NCI-H510A (cell line): ENCODE measurements at places on chromosomes 6 and 20.

- no peak for DNase-seq
Observed at GRCh38 chr6:30202366-30202765, 10.8 kb downstream of the TRIM26 start.

DNA sequence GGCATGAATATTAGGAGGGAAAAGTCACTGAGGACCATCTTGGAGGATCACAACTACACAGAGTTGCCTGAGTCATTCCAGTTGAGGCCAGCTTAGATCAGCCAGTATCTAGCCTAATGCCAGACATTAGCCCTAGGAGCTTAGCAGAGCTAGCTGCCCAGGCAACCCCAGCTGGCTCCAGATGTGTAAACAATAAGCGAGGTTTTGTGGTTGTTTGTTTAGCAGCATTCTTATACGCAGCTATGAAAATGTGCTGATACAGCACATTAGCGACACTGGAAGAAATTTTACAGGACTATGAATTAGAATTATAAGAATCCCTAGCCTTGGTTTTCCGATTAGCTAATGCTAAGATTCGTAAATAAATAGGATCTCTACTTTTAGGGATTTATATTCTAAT, 59.3 kb downstream of the BTBD3 start:
- DNase-seq = peak; percentile 12

DNA sequence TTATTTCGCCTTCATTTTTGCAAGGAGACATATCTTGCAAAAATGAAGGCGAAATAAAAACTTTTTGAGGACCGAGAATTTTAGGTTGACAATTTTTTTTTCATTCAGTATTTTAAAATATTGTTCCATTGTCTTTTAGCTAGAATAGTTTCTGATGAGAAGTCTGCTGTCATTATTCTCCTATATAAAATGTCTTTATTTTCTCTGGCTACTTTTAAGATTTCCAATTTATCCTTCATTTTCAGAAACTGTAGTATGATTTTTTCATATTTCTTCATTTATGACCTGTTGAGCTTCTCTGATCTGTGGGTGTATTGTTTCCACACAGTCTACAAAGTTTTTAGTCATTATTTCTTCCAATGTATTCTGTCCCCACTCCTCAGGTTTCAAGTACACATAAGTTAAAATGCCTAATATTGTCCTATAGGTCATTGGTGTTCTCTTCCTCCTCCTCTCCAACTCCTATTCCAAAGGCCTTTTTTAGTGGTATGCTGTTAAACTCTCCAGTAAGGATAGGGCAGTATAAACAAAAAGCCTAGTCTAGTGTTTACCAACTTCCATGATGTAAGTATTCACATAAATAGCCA, 15.7 kb downstream of the AHI1 start:
- DNase-seq = no peak

DNA sequence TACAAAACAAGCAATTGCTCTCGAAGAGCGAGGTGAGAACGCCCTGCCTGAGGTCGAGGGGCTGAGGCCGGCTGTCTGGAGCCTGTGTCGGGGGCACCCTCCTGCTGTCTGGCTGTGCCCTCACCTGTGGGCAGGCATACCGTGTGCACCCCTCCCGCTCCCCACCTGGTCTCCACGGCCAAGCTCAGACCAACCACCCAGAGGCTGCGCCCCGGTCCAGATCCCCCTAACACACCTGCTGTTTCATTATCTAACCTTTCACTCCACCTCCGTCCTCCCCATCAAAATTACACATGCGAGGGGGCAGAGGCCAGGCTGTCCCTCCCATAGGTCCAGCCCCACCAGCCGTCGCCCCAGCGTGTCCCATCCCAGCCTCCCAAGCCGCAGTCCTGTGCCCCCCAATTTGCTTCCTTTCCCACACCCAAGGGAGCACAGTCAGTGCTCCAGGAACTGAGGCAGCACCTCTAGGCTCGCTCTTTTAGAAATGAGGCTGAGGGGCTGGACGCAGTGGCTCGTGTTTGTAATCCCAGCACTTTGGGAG, 35.2 kb downstream of the NTSR1 start:
- no peak for DNase-seq

- DNase-seq = no peak
Observed at GRCh38 chr20:49646126-49646525, 67.6 kb downstream of the B4GALT5 start.

DNA sequence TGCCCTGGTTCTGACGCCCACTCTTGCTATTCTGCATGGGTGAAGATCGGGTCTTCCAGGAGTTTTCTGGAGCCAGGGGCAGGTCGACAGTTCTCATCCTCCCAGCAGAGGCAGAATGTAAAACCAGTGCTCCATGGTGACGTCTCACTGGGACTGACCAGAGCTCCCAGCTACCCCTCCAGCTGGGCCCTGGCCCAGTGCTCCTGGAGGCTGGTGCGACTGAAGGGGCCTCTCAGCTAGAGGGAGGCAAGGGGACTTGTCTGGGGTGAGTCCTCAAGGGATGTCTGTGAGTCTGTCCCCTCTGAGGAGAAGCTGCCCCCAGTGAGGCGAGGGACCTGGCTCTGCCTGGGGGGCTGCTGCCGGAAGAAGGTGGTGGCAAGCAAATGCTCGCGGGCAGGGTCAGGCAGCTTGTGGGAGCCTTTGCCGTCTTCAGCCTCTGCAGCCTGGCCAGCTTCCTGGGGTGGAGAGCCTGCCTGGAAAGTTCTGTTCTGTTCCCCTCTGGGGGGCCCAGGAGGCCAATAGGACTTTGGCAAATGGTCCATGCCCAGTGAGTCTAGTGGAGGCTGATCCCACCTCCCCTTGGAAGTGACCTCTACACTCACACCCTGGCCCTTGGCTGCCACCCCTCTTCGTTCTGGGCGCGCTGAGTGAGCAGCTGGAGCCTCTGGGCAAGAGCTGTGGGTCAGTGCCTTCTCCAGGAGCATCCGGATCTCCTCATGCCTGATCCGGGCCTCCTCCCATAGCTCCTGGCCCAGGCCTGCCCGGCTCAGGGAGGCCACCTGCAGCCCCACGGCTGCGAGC, 47.5 kb downstream of the KIAA1755 start:
- DNase-seq = no peak

- DNase-seq = no peak
Observed at GRCh38 chr6:89734526-89734925, 85.1 kb downstream of the MDN1 start.

DNA sequence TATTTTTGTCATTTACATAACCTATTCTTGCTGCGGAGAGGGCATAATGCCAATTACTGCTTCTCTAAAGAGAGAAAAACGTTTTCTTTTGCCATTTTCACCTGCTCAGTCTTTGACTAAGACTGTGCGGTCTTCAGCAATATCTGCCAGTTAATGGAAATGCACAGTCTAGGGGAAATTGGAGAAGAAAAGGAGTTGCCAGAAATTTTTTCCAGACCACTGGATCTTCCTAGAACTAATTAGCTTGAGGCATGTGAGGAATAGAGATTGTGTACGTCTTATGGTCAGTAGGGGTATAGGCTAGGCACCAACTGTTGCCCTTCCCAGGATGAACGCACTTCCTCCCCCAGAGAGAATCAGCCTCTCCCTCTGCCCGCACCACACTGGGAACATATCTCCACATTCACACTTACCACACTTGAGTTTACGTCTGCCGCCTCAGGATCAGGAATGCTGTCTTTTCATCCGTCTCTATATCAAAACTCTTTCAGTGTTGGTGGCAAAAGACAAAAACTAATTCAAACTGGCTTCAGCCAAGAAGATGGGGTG, 67.9 kb upstream of the E2F3 start:
- DNase-seq = no peak

- no peak for DNase-seq
Observed at GRCh38 chr20:46962452-46963195, 68.0 kb downstream of the EYA2 start.

DNA sequence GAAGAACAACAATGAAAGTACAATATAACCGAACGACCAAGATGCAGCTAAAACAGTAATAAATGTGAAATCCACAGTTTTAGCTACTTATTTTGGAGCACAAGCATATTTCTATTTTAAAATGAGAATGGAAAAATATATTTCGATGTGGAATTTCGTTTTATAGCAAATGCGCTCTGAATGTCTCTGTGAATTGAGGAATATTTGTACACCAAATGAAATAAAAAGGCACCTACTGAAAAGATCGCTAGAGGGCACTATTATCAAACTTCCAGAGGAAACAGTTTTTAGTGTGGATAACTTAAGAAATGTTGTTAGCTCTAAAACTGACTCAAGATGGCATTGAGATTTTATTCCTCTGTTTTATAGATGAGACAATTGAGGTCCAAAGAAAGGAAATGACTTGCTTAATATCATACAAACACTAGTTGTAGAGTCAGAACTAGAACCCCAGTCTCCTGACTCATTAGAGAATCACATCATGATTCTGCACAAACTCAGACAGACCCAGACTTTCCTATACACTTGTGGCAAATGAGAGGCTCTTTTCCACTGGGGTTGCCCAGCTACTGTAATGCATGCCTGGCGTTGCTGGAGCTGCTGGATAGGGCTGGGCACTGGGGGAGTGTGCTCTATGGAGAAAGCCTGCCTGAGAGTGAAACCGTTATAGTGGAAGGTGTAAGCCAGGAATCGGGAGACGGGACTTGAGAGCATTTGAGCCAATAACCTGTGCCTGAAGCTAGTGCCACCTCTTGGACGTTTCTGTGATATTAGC, 51.9 kb downstream of the GCLC start:
- DNase-seq = peak; percentile 40

GRCh38 chr6:157652601-157653363, 170.3 kb upstream of the SNX9 start:
- no peak for DNase-seq

- DNase-seq = no peak
Observed at GRCh38 chr6:12196326-12196936, 93.7 kb upstream of the EDN1 start.

DNA sequence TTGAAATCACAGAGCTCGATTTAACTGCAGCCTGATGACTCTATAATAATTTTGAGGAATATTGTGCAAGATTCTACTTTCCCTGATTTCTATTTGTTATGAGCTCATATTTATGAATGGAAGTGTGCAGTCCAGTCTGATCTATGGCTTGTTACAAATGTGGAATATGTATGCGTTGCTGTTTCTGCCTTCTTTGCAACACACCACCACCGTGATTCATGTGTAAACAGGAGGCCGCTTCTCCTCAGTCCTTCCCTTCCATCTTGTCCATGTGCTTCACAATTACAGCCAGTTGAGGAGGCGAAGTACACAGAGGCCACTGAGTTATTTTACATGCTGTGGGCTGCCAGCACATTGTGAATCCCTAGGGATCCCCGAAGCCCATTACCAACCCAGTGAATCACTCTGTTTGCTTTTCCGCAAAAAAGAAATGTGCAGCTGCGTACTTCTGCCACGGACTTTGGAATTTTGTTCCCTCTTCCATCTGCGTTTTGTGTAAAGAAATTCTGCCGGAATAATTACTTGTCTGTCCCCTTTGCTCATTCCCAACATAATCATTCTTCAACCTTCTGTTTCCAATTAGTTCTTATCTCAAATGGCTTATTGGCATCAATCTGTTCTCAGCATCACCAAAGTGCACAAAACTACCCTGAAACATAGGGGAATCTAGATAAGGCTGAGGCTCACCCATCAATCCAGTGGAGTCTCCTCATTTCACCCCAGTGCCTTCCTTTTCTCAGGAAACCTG, 551.6 kb upstream of the CITED2 start:
- DNase-seq = no peak

DNA sequence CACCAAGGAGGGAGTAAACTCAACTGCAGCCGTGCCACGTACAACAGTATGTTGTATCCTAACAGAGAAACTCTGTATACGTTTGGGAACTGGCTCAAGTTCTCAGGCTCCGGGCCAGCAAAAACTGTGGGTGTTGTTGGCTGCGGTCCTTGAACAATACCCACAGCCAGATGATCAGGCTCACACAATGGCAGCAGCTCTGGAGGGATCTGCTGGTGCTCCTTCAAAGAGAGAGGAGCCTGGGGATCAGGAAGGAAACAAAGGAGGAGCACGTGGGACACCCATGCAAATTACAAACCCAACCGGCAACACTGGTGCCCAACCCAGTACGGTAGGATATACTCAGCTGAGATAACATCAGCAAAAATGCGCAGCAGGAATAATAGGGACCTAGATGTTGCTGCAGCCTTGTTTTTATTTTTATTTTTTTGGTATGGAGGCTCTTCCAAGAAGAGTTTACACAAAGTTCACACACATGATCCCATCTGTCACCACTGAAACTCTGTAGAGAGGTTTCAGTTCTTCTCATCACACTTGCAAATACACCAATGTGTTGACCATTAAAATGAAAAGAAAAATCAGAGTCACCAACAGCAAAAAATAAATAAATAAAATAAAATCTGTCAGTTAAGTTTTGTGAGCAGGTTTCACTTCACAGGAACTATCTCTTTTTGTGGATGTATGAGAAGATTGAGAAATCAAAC, 41.2 kb upstream of the PDE10A start:
- no peak for DNase-seq

DNA sequence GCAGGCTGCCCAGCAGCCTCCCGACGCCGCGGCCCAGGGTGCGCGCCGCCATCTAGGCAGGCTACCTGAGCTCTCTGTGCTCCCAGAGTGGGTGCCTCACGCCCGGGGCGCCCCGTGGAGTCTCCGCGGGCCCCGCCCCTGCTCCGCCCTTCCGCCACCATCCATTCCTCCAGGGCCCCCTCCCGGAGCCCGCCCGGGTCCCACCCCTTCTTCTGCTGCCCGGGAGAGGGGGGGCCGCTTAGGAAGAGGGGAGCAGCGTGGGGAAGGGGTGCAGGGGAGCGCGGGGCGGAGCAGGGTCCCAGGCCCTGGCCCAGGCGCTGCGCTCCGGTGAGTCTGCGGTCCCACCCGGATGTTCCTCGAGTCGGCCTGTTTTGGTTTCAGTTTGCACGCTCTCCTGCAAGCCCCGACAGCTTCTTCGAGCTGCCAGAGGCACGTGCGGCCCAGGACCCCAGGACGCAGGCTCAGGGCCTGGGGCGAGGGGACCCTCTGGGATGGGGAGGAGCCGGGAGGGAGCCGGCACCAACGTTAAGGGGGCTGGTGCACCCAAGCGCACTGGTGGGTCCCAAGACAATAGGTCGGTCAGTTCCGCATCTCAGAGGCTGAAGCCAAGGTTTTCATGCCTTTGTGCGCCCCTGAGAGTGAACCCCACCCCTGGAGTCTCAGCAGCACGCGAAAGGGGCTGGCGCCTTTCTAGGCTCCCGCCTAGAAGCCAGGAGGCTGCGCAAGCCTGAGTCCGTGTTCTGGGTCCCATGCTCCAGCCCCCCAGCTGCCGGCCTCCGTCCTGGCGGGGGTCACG, at the start of gene ACSS1:
ACSS1 (minus strand) TSS at position 89 of the 796 bp plus-strand sequence; CDS start at position 52, 37 bp downstream.
- DNase-seq = no peak

DNA sequence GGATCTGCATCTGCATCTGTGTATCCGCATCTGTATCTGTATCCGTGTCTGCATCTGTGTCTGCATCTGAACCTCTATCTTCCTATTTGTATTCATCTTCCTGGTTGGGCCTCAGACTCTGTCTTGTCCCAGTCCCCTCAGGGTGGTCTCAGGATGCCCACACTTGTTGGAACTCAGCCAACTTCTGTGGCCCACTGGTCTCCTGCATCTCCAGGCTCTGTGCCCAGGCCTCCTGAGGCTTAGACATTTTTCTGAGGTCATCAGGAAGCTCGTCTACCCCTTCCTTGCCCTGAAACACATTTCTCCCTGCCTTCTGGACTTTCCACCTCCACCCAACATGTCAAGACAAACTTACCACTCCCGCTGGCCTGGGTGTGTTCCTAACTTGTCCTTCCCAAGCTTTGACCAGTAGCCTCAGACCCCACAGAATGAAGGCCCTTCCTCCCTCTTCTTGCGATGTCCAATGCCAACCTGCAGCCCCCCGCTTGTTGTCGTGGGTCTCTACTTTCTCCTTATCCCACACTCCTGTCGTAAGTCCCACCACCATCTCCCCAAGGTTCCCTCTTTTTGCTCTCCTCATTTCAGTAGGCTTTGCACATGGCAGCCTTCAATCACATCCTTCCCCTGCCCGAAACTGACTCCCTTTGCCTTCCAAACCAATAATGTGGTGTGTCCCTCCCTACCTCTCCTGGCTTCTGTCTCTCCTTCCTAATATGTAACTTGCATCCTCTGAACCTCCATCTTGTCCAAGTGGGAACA, 176.5 kb downstream of the DLL1 start:
- no peak for DNase-seq
